ENCODE measurements at places on chromosomes 12 and 14.
A peak's percentile ranks its signal among the peaks of the same experiment; 100 is the strongest.

DNA sequence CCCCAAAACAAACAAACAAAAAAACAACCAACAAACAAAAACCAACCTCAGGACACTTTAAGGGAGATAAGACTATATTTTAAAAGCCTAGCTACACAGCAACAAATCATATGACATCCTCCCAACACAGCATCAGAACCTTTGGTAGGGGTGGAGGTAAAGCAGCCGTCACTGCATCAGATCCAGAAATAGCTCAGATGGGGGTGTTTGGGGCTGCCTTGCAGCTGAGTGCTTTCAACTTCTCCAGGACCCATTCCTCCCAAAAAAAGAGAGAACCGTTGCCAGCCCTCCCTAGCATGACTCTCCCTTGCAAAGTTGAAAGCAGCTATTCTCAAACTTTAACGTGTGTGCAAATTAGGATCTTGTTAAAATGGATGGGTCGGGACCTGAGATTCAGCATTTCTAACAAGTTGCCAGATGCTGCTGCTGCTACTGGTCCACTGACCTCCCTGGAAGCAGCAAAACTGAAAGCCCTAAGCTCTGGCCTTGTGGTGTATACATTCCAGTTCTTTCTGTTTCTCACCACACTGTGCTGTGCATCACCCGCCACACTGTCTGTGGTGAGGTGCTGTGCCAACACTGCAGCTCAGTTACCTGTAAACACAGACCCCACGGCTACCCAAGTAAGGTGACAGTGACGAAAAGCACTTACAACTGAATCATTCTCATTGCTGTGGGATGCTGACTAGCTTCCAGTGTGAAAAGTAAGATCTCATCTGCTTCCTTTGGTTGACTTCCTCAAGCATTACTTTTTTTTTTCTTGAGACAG is 54.0 kb downstream of the SLC38A1 start:
- DNase-seq: no peak

DNA sequence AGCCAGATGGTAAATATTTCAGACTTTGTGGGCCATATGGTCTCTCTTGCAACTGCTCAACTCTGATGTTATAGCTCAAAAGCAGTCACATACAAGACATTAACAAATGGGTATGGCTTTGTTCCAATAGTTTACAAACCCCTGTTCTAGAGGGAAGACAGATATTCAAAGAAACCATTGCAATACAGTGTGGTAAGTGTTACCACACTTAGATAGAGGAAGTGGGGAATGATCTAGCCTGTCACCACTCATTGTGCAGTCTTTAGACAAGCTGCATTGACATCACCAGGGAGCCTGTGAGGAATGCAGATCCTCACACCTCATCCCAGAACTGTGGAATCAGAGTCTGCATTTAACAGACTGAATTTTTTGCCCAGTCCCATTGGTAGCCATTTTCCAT is 80.0 kb upstream of the RGS6 start:
- no peak for DNase-seq

- no peak for DNase-seq
These were observed 15.2 kb upstream of the CDK2AP1 start for GRCh38 chr12:123286652-123287373.

- DNase-seq: peak; percentile 52
These were observed 180.8 kb downstream of the C12orf50 start for GRCh38 chr12:87848248-87848868.

GRCh38 chr12:132453361-132454192 is 36.4 kb upstream of the FBRSL1 start:
- DNase-seq: no peak

DNA sequence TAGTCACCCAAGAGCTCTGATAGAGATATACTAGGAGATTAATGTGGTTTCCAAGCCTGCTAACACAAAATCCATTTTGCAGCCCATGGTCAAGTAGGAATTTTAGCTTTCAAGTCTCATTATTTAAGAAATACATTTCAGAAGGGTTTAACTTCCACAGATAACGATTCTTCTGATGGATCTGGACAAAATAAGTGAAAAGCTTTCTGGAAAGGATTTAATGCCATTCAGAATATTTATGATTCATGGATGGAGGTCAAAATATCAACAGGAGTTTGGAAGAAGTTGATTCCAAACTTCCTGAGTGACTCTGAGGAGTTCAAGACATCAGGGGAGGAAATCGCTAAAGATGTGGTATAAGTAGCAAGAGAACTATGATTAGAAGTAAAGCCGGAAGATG is 214.6 kb downstream of the ATXN7L3B start:
- no peak for DNase-seq

- no peak for DNase-seq
These were observed 786 bp upstream of the PFKM start for GRCh38 chr12:48118284-48118871.

- DNase-seq: no peak
These were observed 171.8 kb upstream of the EGLN3 start for GRCh38 chr14:34122650-34123049.

DNA sequence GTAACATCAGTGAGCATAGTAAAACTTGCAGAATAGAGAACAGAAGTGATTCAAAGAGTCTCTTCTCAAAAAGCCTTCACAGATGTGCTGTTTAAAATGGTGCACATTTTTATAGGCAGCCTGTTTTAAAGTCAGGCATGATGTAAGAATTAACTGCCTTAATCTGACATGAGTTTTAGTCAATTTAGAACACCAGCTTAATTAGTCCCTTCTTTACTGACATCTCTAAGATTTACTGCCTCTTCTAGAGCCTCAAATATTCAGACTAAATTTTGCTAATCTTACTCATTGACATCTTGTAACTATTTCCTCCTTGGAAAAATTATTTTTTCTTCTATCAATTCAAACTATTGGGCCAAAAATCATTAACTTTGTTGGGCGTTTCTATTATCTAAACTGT is 782.5 kb downstream of the C12orf50 start:
- no peak for DNase-seq

DNA sequence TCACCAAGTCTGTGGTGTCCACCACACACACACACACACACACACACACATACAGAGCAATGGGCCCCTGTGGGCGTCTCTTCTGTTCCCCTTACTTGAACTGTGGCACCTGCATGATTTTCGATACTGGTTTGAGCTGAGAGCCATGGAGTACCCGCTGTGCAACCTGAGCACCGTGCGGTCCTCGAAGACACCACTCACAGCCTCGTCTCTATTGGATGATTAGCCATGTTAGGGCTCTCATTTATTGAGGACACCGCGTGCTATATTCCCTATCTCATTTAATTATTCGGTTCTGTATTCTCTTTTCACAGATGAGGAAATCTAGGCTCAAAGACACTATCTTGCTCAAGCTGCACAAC is 623 bp upstream of the C14orf132 start:
- no peak for DNase-seq

GRCh38 chr12:107138990-107139389 is 45.6 kb upstream of the CRY1 start:
- DNase-seq: no peak

DNA sequence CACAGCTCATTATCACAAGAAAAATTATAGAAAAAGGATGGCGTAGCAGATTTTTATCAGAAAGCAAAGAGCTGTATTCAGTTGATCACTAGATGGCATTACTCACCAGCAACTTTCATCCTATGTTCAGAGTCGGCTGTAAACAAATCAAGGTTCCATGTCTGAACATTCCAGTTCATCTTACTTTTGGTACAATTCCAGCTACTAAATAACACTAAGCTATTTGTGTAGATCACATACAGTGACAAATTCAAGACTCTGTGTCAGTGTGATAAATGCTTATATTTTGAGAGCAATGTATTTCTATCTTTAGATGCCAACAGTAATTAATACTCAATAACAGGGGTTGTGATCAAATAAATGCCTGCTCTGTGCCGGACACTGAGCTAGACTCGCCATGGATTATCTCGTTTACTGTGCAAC is 30.1 kb downstream of the NRDE2 start:
- peak; percentile 52 for DNase-seq

DNA sequence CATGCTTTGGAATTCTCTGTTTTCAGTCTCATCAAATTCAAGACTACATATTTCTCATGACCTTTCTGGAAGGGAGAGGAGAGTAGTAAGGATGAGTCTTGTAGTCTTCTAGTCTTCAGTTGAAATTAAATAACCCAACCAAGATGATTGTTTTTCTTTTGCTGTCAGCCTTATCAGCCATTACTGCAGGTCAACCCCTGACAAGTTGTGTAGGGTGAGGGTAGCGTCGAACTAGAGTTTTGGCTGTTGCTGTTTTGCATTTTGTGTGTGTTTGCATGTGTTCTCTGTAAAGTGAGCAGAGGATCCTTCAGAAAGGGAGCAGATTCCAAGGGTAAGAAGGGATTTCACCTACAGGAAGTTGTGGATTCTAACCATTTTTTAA is 28.4 kb downstream of the DIP2B start:
- DNase-seq: no peak

Measured in NCI-H2081 (cell line).